HFFc6 (cell line): ENCODE measurements at places on chromosomes 6 and 20. TPM values are rescaled to one million over a fixed set of nuclear protein-coding genes. Genes with fewer than 3 reads are reported as not detected.

DNA sequence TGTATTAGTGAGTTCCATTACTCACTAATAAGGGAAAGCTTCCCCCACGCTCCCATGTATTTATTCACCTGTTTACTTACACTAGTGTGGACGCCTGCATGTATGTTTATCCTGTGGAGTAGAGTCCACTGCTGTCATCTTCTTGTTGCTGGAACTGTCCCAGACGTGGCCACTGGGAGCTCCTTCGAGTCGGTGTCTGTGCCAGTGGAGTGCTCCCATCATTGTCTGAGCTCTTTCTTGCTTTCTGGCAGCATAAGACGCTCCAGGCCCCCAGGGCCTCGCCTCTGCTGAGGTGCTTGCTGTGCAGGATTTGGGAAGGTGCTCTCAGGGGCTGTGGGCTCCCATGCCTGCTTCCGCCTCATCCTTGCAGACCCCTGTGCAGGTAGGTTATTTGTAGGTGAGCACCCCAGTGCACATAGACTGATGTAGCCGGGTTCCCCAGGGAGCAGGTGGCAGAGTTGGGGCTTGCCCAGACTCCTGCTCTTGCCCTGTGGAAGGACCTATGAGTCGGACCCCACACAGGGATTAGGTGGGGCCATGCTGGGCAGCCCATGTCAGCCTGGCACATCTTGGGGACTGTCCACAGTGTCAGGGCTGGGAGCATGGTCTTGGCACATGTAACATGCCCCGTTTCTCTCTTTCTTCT lies 16.6 kb downstream of the PHACTR3 start:
- DNase-seq = no peak
- H3K4me3 ChIP-seq = no peak overlapping the region
- H3K36me3 ChIP-seq = peaks cover 17% of the 10 kb centered on the region; the same call in 1 of the 2 replicates
- H3K27me3 ChIP-seq = peaks cover 5% of the 10 kb centered on the region; the same call in 1 of the 2 replicates
- H3K4me1 ChIP-seq = no peaks in the 10 kb centered on the region

GRCh38 chr6:106206905-106207304 lies 118.7 kb downstream of the ATG5 start:
- H3K4me1 ChIP-seq = peaks cover 16% of the 10 kb centered on the region; the same call in 1 of the 2 replicates
- DNase-seq = no peak
- H3K36me3 ChIP-seq = peaks cover 44% of the 10 kb centered on the region

DNA sequence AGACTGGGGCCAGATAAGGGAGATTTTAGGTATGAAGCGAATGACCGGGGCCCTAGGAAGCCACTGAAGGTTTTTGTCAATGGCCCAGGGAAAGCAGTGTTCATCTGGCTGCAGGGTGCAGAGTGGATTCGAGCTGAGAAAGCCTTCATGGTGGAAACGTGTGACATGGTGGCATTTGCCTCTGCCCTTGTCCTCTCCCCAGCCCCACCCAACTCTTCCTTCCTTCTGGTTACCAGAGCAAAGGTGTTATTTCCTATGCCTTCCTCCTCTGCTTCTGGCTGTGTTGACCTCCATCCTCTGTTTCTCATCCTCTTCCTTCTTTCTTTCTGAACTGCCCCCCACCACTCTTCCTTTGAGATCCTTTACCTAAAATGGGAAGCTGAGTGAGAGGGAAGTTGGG lies 195.1 kb upstream of the SUPT3H start:
- no peak overlapping the region for H3K4me3 ChIP-seq
- peaks cover 17% of the 10 kb centered on the region for H3K4me1 ChIP-seq
- H3K27me3 ChIP-seq = no peaks in the 10 kb centered on the region; the same call in 1 of the 2 replicates
- DNase-seq = no peak
- H3K36me3 ChIP-seq = no peaks in the 10 kb centered on the region

DNA sequence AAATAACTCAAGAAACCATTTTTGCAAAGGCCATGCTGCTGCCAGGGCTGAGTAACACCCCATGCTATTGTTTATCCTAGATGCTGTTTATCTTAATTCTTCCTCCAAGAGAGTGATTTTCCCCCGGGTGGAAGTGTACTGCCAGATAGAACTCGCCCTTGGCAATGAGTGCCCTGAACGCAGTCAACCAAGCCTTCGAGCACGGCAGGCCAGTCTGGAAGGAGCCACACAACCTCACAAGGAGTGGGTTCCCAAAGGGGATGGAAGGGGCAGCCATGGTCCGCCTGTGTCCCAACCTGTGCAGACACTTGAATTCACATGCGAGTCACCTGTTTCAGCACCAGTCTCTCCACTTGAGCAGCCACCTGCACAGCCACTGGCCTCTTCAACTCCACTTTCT lies 31.9 kb downstream of the PNPLA1 start:
- H3K4me3 ChIP-seq = no peak overlapping the region
- no peak overlapping the region for H3K27ac ChIP-seq
- no peaks in the 10 kb centered on the region for H3K36me3 ChIP-seq
- H3K27me3 ChIP-seq = peaks cover 18% of the 10 kb centered on the region
- H3K4me1 ChIP-seq = peaks cover 22% of the 10 kb centered on the region
- DNase-seq = no peak

GRCh38 chr6:121309768-121310469 lies 24.4 kb downstream of the TBC1D32 start:
- H3K4me1 ChIP-seq = peaks cover 15% of the 10 kb centered on the region
- peak; percentile 58 for DNase-seq
- H3K27me3 ChIP-seq = no peaks in the 10 kb centered on the region
- no peak overlapping the region for H3K27ac ChIP-seq
- H3K36me3 ChIP-seq = peaks cover 5% of the 10 kb centered on the region; the same call in 1 of the 2 replicates

DNA sequence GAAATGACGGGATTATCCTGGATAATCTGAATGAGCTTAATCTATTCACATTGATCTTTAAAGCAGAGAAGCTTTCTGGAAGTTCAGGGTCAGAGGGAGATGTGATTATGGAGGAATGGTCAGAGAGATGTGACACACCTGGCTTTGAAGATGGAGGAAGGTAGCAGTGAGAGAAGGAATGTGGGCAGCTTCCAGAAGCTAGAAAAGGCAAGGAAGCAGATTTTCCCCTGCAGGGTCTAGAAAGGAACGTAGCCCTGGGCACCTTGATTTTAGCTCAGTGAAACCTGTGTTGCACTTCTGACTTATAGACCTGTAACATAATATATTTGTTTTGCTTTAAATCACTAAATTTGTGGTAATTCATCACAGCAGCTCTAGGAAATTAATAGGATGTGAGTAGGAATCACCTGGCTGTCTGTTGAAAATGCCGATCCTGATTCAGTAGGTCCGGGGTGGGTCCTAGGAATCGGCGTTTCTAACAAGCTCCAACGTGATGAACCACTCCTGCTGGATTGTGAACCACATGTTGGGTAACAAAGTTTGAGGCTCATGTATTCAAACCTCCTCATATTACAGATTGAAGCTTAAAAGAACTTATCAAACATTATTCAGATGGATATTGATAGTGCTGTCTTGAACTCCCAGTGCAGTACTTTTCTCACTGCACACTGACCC lies 157.0 kb downstream of the GJA1 start:
- no peak overlapping the region for H3K4me3 ChIP-seq
- H3K27me3 ChIP-seq = peaks cover 1% of the 10 kb centered on the region; the same call in 1 of the 2 replicates
- H3K27ac ChIP-seq = no peak overlapping the region
- H3K36me3 ChIP-seq = no peaks in the 10 kb centered on the region

DNA sequence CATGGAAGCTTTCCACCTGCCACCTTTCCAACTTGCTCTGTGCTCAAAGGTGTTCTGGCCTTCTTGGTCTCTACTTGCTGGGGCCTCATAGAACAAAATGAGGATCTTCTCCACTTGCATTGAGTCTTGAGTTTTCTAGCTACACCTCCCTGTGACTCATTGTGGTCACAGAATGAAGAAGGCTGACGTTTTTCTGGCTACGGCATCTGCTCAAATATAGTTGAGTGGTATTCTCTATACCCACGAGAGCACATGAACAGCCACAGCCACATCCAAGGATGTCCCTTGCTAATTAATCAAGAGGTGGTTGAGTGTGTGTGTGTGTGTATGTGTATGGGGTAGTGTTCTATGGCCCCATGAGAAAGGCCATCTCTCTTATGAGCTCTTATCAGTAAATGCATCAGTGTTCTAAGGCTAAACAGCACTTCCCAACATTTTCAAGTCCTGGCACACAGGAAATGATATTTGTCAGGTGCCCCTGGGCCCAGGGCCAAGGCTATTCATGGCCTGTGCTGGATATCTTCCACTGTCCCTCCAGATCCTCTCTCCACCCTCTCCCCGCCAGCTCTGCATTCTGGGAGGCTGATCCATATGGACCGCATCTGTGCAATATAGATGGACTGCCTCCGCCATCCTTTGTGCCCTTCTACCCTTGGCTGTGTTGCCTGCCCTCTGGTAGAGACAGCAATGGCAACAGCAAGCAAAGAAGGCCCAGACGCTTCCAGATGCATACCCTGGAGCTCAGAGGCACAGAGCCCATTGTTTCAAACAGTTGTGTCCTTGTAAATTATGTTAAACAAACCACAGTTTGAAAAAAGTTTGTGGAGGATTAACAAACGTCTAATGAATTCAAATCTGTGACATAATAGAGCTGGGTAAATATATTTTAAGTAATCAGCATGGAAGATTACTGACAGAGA lies 150.2 kb downstream of the LRFN2 start:
- peaks cover 9% of the 10 kb centered on the region for H3K36me3 ChIP-seq
- H3K4me1 ChIP-seq = no peaks in the 10 kb centered on the region
- H3K27me3 ChIP-seq = no peaks in the 10 kb centered on the region; the same call in 1 of the 2 replicates
- H3K4me3 ChIP-seq = no peak overlapping the region
- no peak overlapping the region for H3K27ac ChIP-seq
- no peak for DNase-seq

GRCh38 chr6:30722280-30723112 lies 2.3 kb downstream of the TUBB start:
- H3K36me3 ChIP-seq = peaks cover 57% of the 10 kb centered on the region
- H3K4me3 ChIP-seq = peak overlapping the region; percentile 89
- peaks cover 27% of the 10 kb centered on the region for H3K27me3 ChIP-seq
- peak overlapping the region; percentile 91 for H3K27ac ChIP-seq
- peak; percentile 71 for DNase-seq
- peaks cover 63% of the 10 kb centered on the region for H3K4me1 ChIP-seq

DNA sequence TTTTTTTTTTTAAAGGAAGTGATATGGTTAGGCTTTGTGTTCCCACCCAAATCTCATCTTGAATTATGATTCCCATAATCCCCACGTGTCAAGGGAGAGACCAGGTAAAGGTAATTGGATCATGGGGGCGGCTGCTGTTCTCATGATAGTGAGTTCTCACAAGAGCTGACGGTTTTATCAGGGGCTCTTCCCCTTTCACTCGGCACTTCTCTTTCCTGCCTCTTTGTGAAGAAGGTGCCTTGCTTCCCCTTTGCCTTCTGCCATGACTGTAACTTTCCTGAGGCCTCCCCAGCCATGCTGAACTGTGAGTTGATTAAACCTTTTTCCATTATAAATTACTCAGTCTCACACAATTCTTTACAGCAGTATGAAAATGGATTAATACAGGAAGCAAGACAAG lies 64.3 kb downstream of the ZFP64 start:
- no peaks in the 10 kb centered on the region for H3K36me3 ChIP-seq
- no peak overlapping the region for H3K27ac ChIP-seq
- H3K27me3 ChIP-seq = peaks cover 2% of the 10 kb centered on the region
- H3K4me3 ChIP-seq = no peak overlapping the region
- peaks cover 16% of the 10 kb centered on the region for H3K4me1 ChIP-seq

DNA sequence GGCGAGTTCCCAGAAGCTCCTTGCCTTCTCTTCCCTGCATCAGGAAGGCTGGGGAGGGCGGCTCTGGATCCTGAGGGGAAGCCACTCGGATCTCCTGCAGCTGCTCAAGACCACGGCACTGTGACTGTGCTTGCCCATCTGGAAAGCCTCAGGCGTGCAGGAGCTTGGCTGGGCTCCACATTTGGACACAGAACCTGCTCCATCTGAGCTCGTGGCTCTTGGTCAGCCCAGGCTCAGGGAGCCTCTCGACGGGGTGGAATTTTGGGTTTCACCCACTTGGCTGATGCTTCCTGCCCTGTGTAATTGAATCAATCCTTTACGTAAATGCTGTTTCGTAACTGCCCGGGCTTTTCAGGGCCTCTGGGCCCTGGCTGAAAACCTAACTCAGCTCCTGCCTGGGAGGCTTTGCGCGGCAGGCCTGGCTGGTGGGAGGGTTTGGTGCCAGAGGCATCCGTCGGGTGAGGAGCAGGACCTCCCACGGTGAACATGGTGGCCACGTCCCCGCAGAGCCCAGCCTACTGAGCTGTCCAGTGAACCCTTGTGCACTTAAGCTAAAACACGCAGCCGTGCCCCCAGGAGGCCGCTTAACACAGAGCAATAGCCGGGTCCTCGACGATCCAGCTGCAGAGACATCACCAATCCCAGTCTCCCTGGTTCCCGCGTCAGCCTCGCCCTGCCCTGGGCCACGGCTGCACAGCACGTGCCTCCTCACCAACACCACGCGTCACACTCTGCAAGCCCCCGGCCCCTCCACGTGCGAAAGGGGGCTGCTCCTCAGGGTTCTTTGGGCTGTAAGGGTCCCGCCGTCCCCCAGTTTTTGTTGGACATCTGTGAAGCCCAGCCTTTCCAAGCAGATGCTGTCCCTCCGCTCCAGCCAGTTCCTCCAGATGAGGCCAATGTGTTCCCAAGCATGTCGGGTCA lies 241.0 kb downstream of the DLL1 start:
- no peaks in the 10 kb centered on the region for H3K4me1 ChIP-seq
- H3K36me3 ChIP-seq = peaks cover 14% of the 10 kb centered on the region
- H3K4me3 ChIP-seq = no peak overlapping the region
- peaks cover 4% of the 10 kb centered on the region; the same call in 1 of the 2 replicates for H3K27me3 ChIP-seq

Gene ATP6V1G2
- 2.9 and 3.9 TPM in 2 replicates for total RNA-seq

Gene SLC22A2
- total RNA-seq = not detected in 3 replicates

Gene CCN5
- not detected in 3 replicates for total RNA-seq

Gene LAMP5
- total RNA-seq = not detected in 3 replicates
